ENCODE measurements at places on chromosomes 4 and X. TPM values are rescaled to one million over a fixed set of nuclear protein-coding genes. Genes with fewer than 3 reads are reported as not detected.

DNA sequence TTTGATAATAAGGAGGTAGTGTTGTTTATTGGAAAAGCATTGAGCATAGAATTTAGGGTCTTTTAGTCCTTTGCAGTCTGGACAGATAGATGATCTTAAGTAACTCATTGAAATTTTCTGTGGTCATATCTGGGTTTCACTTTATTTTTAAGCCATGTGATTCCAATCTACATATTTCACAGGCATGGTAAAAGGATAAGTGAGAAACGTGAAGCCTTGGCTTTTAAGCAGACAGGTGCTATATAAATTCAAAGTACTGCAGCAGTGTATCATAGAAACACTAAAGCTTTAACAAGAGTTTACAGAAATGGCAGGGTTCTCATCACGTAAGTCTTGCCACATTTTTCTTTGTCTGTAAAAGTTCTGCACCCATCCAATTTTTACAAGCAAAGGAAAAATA lies 4.9 kb downstream of the PLS3 start:
- no peaks in the 10 kb centered on the region for H3K27me3 ChIP-seq
- DNase-seq = no peak
- H3K27ac ChIP-seq = no peak overlapping the region

SLITRK4 gene
- total RNA-seq = 0.74 TPM

ATOH1 gene
- total RNA-seq = not detected

LANCL3 gene
- total RNA-seq = 1.7 TPM

GRCh38 chr4:1299301-1299860 lies 9.7 kb downstream of the MAEA start:
- no peaks in the 10 kb centered on the region for H3K27me3 ChIP-seq
- peaks cover 46% of the 10 kb centered on the region for H3K36me3 ChIP-seq
- no peak overlapping the region for H3K27ac ChIP-seq
- H3K4me1 ChIP-seq = peaks cover 19% of the 10 kb centered on the region

FRMPD4 gene
- total RNA-seq = 0.15 TPM

All from lower lobe of right lung (tissue), 2 donors.